Right ventricle myocardium superior (tissue), 1 donor: ENCODE measurements at places on chromosomes 16 and 17. TPM values are rescaled to one million over a fixed set of nuclear protein-coding genes. Genes with fewer than 3 reads are reported as not detected.

KRT27 gene
- not detected for total RNA-seq

CDH5 gene
- 42.9 TPM for total RNA-seq

MYOCD gene
- 33.7 TPM for total RNA-seq

CTRB1 gene
- not detected for total RNA-seq

TEX14 gene
- 0.13 TPM for total RNA-seq

ABAT gene
- total RNA-seq = 3.4 TPM

KRTAP9-8 gene
- not detected for total RNA-seq

PYY gene
- total RNA-seq = not detected

CDH8 gene
- total RNA-seq = 0.19 TPM

OR2C1 gene
- total RNA-seq = not detected

IRF8 gene
- 3.0 TPM for total RNA-seq

HSPB9 gene
- total RNA-seq = 0.11 TPM
